CD8-positive, alpha-beta T cell (primary cell): ENCODE measurements at places on chromosomes 1 and 21. TPM values are rescaled to one million over a fixed set of nuclear protein-coding genes. Genes with fewer than 3 reads are reported as not detected.

DNA sequence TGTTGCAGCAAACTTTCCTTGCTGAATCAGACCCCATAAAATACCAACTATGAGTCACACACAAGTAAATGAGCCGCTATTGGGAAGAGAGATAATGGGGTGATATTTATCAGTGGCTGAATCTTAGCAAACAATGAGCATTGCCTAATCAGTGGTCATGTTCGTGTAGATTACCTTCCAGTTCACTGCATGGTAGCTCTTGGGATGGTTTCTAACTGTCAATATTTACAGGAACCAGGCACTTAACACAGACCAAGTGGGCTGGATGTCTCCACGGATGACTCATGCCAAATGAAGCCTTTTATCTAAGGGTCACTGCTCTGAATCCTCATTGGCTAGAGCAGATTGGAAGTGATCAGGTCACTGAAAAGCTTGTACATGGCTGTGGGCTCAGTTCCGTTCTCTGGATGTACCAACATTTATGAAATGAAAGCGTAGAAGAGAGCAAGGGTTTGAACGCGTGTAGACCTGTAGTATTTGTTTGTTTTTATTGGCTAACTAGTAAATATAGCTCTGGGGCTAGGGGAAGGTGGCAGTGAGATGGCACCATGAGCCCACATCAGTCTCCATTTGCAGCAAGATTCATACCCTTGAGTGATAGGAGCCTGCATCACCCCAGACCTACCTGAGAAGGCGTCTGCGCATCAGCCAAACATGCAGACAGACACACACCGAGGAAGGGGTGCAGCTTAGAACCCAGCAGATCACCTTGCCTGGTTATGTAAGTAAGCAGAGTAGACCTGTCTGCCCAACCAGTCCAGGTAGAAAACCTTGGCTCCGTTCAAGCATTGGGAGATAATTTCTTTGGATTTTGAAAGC is 153.3 kb downstream of the TOMM20 start:
- DNase-seq = no peak

Gene AUNIP
- not detected for total RNA-seq

DNA sequence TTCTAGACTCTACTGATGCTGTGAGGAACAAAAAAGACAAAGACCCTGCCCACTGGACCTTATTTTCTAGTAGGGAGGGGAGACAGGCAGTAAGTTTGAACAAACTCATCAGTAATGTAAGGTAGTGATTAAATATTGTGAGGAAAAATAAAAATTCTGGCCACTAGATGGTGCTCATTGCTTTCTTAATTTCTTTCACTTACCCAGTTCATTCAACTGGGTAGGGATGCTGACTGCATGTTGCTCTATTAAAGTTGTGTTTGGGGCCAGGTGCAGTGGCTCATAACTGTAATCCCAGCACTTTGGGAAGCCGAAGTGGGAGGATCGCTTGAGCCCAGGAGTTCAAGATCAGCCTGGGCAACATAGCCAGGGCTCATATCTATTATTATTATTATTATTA is 6.3 kb upstream of the KYAT3 start:
- no peak for DNase-seq

DNA sequence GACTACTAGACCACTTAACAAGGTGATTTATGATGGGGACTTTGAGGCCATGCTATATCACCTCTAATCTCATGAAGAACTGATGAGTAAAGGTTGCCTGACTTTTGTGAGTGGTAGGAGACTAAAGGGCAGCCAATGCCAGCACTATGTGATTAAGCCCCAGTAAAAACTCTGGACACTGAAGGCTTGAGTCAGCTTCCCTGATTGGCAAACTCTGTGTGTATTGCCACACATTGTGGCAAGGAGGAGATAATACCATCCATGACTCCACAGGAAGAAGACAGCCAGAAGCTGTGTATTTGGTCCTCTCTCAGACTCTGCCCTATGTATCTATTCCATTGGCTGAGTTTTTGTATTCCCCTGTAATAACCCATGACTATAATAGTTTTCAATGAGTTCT is 413.3 kb upstream of the ZRANB2 start:
- no peak for DNase-seq

Gene ABCG1
- total RNA-seq = 123 TPM

Gene S100A9
- 5.0 TPM for total RNA-seq

DNA sequence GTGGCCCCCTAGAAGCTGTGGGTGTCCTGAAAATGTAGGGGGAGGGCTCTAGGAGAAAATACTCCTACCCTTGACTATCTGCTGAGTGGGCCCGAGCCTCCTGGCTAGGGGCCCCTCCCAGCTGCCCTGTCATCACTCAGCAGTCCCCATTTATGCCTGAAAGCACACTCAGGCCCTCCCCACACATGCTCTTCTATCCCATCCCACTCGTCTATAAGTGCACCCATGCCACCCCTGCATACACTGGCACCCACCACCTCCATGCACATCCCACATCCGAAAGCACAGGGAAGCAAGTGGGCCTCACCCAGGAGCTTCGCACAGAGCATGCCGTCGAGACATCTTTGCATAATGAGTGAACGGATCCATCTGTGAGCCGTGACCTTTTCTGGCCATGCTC is 80.4 kb upstream of the POU3F1 start:
- no peak for DNase-seq

GRCh38 chr21:37808261-37808660 is 108.0 kb downstream of the KCNJ6 start:
- no peak for DNase-seq

Gene TSPAN2
- 0.72 TPM for total RNA-seq
